ENCODE measurements at places on chromosomes 5 and 9.

DNA sequence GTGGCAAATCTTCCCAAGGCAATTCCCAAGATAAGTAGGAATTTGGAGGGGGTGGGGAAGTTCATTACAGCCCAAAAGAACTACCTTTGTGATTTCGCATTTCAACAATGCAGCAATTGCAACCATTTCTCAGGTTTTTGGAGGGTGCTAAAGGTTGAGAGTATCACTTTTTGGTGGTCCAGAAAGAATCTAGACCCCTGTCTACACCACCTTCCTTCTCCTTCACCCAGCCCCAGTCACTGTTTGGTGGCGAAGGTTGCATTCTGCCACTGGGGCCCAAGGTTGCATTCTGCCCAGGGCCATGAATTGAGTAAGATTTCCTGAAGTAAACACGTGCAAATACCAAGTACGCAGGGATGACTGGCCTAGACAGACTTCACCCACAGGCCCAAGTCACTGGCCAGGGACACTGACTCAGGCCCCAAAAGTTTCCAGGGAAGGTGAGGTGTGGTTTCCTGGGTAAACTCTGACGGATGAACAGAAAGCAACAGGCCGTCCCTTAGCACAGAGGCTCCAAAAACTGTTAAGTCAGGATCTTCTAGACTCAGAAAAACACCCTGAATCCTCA, 5.7 kb downstream of the PDE6A start:
- no peak for DNase-seq

GRCh38 chr9:110048976-110049698, 158.8 kb downstream of the C9orf152 start:
- no peak for DNase-seq

- no peak for DNase-seq
Measured at GRCh38 chr5:157571357-157571827, 4.2 kb downstream of the ADAM19 start.

DNA sequence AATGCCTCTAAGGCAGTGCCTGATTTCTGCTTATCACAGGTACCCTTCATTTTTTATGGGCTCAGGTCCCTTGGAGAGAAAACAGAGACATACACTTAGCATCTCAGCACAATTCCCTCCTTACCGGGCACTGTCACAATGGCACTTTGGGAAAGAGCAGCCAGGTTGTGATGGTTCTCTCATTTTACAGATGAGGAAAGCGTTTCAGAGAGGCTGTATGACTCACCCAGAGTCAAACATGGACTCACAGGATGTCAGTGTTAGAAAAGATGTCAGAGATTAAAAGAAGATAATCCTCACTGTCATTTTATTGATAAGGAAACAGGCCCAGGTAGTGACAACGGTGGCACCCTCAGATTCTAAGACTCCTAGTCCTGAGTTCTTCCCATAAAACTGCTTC, 12.0 kb upstream of the SLC31A2 start:
- no peak for DNase-seq

DNA sequence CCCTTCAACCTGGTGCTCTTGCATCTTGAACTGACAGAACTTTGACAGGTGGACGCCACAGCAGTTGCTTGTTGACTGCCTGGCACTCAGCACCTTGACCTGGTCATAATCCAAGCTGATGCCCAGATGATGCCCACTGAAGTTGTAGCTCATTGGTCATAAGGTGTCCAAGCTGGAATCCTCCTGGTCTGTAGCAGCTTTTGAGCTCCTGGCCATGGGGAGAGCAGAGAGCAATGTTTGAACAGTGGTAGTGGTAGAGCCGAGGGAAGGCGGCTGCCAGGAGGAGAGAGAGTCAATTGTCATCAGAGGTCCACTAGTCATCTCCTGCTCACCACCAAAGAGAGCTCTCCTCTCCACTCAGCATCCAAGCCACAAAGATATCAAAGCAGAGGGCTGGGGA, 23.3 kb downstream of the CSF2 start:
- DNase-seq, result no peak

DNA sequence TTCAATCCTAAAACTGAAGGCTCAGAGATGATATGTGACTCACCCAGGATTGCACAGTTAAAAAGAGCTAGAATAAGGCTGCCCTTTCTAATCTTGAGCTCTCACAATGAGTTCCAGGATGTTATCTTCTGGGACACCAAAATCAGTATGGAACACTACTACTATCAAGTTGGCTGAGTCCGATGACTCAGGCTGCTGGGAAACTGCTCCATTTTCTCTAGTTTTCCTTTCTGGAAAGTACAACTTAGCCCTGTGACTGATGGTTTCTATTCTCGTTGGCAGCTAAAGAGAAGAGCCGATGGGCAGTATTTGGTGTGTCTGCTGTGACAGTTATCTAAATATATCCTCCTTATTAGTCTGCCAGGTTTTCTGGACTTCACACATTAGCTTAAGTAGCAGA, 37.9 kb upstream of the DPYSL3 start:
- DNase-seq, result no peak

- DNase-seq, result no peak
Measured at GRCh38 chr5:6755519-6755918, 42.3 kb downstream of the TENT4A start.

DNA sequence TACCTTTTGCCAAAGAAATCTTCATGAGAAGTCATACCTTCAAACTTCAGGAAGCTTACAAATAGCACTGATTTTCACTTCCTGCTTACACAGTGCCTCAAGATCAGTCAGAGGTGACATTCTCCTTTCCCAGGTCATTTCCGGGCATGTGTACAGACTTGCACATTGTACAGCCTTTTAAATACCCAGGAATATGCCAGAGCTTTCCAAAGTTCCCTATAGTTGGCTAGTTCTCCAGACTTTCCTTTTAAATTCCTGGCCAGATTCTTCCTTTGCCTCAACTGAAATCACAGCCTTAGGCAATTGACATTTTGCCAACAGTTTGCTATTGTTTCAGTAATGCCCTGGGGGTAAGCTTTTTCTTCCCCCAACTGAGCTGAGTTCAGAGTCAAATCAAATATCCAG, 47.2 kb downstream of the RFX3 start:
- DNase-seq, result no peak

GRCh38 chr9:78213712-78214111, 22.2 kb upstream of the CEP78 start:
- DNase-seq, result no peak

DNA sequence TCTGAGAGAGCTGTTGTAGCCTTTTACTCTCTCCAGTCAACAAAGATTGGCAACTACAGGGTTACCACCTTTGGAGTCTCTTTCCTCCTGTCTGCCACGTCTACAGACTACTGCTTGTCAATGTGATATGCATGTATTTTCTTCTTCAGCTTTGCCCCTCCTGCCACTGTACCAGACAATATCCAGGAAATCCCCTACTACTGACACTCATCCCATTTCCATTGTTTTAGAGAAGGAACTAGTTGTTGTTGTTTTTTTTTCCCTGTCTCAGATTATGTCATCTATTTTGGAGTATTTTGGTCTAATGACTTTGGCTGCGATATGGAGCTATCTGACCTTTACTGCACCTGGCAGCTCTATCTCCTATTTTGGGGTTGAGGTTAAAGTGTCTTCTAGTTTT, 50.1 kb upstream of the MACIR start:
- no peak for DNase-seq

DNA sequence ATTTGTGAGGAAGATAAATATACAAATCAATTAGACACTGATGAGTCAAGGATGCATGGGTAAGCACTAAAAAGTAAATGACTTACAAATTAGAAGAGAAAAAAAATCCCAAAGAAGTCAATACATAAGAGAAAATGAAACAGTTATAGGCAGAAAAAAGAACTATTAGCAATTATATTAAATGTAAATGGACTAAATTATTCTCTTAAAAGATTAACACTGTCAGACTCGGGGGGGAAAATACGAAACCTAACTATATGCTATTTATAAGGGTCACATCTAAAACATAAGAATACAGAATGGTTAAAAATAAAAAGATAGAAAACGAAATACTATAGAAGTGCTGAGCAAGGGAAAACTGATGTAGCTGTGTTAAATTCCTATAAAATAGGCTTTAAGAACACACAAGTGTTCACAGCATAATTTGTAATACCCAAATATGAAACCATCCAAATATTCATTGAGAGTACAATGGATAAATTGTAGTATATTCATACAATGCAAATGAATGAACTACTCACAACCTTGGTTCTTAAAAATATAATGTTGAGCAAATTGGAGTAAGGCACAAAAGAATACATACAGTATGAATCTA, 67.1 kb upstream of the SH3PXD2B start:
- DNase-seq, result no peak

DNA sequence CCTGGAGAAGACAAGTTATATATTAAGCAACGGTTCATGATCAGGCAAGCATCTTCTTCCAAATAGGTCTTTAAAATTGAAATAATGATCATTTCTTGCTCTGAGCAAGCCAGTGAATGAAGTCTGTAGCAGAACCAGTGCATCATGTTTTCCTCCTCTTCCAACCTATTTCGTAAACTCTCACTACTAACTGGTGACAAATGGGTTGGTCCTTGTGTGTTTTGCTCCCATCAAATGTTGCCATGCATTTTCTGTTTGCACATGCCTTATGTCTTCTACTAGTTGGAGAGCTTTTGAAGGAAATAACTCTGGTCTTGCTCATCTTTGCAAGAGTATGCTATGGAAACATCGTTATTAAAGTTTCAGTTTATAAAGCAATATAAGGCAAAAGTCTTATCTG, 37.2 kb upstream of the SPDL1 start:
- no peak for DNase-seq

DNA sequence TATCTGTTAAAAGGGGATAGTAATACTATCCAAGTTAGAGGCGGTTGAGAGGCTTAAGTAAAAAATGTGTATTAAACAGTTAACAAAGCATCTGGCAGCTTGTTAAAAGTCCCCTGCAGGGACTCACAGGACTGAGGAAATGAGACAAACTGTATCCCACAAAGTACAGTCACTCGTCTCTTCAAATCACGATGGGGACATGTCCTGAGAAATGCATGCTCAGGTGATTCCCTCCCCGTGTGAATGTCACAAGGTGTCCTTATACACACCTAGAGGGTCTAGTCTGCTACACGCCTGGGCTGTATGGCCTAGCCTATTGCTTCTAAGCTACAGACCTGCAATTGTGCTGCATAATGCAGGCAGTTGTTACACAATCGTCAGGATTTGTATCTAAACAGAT, 237.0 kb downstream of the IRX2 start:
- no peak for DNase-seq

Data from stimulated activated CD8-positive, alpha-beta memory T cell treated with anti-CD3 and anti-CD28 coated beads, Interleukin-4, amount 100 ng/mL, for 1 hour (primary cell).